ENCODE measurements at places on chromosomes 16 and 17.

DNA sequence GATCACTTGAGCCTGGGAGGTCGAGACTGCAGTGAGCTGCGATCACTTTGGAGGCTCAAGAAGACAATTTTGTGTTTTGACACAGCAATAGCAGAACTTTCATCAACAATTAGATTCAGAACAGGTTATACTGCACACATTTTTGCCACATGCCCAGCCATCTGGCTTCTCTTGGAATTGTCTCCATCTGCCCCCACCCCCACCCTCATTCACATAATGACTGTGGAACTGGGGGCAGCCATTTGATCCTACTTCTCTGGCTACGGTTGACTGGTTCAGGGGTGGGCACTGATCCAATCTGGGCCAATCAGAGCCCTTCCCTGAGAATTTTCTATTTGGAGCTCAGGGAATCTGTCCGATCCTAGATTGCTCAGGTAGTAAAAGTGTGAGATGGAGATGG is 14.0 kb downstream of the TMEM92 start:
- DNase-seq: no peak

DNA sequence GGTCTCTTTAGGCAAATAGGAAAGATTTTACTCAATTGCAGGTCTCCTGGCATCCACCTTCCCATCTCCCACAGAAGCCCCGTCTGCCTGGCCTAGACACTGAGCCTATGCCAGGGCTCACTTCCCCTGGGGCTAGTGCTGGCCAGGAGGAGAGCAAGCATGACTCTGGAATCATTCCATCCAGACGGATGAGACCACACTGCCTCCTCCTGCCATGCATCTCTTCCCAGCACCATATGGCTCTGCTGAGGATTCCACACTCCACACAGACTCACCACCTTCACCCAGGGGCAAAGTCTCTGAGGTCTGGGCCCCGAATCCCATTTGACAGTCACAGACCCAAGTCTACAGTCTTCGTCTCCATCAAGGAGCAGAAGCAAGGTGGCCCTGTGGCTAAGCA is 346.5 kb downstream of the C16orf95 start:
- DNase-seq: no peak

DNA sequence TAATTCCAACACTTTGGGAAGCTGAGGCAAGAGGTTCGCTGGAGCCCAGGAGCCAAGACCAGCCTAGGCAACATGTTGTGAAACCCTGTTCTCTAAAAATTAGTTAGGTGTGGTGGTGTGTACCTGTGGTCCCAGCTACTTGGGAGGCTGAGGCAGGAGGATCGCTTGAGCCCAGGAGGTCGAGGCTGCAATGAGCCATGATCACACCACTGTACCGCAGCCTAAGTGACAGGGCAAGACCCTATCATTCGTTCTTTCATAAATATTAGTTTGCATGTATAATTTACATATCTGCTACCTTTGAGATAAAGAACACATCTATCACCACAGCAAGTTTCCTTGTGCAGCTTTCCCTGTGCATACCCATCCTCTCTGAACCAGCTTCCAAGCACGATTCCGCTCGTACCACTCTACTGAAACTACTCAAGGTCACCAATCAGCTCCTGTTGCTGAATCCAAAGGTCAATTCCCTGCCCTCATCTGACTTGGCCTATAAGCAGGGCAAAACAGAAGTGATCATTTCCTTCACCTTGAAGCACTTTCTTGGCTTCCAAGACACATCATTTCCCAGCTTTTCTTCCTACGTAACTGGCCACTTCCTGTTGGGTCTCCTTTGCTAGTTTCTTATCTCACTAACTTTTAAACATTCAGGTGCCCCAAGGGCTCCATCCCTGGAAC is 49.1 kb downstream of the GRB2 start:
- no peak for DNase-seq

DNA sequence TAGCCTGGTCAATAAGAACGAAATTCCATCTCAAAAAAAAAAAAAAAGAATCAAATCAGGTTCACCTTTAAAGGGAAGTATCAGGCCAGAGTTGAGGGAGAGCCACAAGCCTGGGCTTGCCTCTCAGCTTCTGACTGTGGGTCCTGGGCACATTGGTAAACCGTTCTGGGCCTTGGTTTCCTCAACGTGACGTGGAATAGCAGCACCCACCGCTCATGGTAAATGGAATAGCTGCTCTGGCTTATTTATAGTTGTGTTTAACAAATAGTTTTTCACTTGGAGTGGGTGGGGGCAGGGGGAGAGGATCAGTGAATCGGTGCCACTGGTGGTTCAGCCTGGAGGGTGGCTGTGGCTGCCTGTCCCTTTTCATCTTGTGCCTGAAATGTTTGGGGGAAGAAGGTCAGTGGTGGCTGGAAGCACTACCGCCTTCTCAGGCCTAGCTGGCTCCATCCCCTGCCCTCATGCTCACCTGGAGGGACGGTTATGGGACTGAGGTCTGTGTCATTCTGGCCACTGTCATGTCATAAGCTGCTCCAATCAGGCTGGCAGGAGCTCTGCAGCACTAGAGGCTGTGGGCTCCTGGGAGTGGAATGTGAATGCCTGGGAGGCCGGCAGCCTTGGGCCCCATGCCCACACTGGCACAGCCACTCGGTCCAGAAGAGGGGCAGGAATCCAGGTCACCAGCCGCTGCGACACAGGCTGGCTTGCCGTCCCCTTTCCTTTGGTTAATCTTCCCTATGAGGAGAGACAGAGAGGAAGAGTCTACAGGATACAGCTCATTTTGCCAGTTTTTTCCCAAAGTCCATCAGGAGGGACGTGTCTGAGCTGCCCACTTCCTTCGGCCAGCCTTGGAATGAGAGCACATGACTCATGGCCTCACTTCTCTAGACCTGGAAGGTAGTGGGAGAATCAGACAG is 27.0 kb downstream of the CCR7 start:
- DNase-seq: no peak

DNA sequence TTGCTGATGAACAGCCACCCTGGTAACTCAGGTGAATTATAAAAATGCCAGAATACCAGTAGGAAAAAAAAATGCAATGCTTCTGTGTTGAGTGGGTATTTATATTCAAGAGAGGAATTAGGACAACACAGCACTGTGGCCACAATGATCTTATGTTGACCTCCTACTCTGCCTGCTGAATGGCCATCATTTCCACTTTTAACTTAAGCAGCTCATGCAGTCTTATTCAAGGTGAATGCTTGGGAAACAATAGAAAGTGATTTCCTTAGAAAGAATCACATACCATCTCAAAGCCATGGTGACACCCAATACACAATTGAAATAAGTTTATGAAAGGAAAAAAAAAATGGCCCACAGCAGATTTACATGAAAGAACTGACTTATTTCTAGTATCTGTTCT is 224.0 kb downstream of the CDH8 start:
- no peak for DNase-seq

- DNase-seq: no peak
These were observed 83.2 kb downstream of the WSCD1 start for GRCh38 chr17:6153375-6153774.

- no peak for DNase-seq
These were observed 913 bp downstream of the CDIP1 start for GRCh38 chr16:4537376-4538343.

- DNase-seq: no peak
These were observed 1.7 kb downstream of the SLC52A1 start for GRCh38 chr17:5033352-5034015.

DNA sequence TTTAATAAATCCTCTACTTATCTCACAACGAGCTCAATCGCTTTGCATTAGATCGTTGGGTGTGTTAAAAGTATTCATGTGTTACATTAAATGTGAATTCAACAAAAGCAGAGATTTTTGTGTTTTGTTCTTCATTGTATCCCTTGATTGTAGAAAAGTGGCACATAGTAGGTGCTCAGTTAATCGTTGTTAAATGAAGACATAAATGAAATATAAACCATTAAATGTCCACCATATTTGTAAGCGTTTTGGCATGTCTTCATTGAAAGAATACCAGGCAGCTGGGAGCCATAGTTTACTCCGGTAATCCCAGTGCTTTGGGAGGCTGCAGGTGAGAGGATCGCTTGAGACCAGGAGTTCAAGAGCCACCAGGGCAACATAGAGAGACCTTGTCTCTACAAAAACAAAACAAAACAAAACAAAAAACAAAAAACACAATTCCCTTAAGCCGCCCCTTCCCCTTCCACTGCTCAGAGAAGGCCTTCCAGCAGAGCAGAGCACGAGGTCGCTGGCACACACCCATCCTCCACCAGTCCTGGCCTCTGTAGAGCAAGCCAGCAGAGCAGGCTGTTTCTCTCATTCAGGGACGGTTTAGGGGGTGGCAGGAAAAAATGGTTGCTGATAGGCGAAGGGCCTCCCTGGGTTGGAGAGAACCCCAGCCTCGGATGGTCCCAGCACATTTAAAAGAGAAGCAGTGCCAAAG is 673 bp upstream of the CHD9 start:
- no peak for DNase-seq

DNA sequence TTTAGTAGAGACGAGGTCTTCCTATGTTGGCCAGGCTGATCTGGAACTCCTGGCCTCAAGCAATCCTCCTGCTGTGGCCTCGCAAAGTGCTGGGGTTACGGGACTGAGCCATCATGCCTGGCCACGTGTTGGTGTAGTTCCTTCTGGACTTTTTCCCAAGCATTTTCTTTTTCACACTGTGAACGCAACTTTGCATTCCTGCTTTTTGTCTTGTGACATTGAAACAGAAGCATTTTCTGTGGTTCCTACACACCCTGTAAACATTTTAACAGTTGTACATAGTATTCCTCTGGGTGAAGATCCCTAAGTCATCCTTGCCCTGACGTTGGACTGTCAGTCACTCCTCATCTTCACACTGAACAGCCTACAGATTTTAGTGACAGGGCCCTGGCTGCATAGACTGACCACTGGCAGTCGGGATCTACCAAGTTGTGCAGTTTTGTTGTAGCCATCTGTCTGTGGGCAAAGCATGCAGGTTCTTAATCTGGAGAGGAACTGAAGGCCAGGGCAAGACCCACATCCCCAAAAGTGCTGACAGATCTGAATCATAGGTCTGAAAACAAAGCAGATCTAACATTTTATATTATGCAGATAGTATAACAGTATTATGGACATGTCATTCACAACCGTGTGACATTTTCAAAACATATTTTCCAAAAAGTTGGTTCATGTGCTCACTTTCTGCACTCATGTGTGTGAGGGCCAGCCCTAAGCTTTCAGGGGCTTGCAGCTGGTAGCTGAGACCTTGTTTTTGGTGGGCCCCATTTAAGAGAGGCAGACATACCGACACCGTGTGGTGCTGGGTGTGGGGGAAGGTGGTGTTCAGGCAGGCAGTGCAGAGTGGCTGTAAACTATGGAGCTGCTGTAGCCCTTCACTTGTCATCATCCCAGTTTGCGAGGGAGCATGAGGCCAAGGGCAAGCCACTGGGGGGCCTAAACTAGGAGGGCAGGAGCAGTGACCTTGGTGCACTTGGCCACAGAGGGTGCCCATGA is 59.9 kb downstream of the EPN2 start:
- DNase-seq: no peak

- DNase-seq: no peak
These were observed 162.4 kb upstream of the FAM20A start for GRCh38 chr17:68763562-68763961.

DNA sequence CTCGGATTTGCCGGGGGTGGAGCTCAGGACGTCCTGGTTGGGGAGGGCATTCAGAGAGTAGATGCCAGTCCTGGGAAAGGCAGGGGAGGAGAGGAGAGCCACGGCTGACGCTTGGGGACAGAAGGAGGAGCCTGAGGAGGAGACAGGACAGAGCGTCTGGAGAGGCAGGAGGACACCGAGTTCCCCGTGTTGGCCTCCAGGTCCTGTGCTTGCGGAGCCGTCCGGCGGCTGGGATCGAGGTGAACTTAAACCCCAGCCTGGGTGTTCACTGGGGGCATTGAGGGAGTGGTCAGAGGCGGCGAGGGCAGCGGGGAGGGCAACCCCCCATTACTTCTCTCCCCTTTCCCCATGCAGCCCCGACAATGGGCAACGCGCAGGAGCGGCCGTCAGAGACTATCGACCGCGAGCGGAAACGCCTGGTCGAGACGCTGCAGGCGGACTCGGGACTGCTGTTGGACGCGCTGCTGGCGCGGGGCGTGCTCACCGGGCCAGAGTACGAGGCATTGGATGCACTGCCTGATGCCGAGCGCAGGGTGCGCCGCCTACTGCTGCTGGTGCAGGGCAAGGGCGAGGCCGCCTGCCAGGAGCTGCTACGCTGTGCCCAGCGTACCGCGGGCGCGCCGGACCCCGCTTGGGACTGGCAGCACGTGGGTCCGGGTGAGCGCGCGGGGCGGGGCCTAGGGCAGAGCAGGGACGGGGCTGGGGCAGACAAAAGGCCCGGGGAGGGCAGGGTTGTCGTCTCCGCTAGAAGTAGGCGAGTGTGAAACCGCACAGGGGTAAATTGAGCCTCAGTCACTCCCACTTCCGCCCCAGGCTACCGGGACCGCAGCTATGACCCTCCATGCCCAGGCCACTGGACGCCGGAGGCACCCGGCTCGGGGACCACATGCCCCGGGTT is 3.7 kb downstream of the NOL3 start:
- DNase-seq: no peak

- no peak for DNase-seq
These were observed 39.4 kb downstream of the RTN4RL1 start for GRCh38 chr17:1985686-1986085.

DNA sequence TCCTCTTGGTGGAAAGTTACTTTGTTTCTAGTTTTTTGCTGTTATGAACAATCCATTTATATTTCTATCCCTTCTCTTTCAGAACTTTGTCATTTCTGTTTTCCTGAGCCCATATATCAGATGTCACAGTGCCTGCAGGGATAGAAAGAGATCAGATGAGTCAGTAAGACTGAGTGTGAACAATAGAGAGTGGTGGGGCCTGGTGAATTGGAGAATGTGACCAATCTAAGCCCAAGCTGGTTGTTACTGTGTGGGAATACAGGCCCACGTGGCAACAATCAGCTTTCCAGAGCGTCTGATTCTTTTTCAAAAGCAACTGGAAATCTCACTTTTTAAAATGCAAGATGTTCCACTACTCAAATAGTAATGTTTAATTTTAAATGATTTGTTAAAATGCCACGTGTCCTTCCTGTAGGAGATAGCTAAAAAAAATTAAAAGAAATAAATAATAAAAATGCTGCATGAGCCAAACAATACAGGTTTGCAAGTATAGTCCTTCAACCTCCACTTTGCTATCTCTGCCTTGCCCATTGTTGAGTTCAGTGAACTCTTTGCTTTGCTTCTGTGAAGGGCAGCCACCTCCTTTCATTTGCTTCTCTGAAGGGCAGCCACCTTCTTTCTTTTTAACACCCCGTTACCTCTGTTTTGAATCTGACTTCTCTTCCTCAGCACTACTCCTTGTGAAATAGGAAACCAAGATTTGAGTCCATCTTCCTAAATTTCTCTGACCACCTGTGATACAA is 9.6 kb downstream of the DCTN5 start:
- no peak for DNase-seq

DNA sequence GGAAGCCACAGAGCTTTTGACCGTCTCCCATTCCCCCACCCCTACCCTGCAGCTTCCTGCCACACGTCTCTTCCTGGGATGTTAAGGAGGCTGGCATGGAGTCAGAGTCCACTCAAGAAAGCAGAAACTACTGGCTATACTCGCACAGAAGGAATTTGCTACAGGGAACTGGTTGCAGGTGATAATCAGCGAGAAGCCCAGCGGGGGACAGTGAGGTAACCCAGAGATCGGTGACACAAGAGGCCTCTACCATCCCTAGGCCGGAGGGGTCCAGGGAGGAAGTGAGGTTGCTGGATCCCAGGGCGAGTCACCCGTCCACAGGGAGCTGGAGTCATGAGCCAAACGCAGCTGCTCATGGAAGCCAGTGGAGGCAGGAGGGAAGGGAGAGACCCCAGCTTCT is 93.7 kb downstream of the SDK2 start:
- no peak for DNase-seq

- DNase-seq: no peak
These were observed 113.5 kb upstream of the RPL38 start for GRCh38 chr17:74089869-74090464.

All from esophagus squamous epithelium (tissue), 5 donors.